Bronchial epithelial cell (primary cell): ENCODE measurements at places on chromosomes 2 and 18. TPM values are rescaled to one million over a fixed set of nuclear protein-coding genes. Genes with fewer than 3 reads are reported as not detected.

The SULT1C4 gene
- total RNA-seq: not detected in 2 replicates

DNA sequence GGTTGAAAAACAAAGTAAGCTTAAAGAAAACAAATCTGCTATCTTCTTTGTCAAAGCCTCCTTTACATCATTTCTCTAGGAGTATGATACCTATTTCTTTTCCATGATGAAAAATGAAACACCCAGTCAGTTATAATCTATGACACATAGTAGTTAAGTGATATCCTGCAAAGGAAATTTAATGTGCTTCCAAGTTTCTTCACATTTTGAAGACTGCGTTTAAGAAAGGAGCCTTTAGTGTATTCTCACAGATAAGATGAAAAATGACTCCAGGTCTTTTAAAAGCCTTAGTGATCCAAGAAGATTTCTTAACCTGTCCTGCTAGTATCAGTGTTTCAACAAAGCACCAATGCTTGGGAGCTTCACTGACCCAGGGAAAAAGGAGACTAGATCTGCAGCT lies 356.7 kb downstream of the CCDC85A start:
- no peak for DNase-seq

DNA sequence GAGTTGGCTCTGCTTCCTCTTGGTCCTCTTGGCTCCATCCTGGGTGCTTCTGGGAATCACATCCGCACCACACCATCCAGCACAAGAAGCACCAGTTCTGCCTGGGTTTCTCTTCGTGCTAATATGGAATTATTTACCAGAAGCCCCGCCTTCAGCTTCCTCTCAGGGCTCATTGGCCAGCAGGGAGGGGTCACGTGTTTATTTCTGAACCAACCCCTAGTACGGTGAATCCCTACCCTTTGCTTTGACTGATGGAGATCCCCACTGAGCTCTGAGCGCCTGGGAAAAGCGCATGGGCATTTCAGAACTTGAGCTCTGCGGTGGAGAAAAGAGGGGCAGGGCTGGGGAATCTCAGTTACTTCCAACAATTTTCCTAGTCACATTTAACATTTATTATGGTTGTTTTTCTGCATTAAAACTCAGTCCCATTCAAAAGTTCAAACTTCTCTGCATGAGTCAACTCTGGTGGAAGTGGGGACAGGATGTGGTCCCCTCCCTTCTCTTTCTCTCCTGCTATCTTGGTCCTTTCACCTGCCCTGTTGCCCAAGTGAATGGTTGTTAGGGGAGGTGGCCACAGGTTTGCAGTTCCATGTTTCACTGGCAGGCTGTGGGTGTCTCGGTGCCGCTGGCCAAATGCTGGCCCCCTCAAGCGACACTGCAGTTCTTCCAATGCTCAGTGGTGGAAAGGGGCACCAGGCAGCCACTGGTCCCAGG lies 76.4 kb upstream of the TTC39C start:
- DNase-seq: no peak

DNA sequence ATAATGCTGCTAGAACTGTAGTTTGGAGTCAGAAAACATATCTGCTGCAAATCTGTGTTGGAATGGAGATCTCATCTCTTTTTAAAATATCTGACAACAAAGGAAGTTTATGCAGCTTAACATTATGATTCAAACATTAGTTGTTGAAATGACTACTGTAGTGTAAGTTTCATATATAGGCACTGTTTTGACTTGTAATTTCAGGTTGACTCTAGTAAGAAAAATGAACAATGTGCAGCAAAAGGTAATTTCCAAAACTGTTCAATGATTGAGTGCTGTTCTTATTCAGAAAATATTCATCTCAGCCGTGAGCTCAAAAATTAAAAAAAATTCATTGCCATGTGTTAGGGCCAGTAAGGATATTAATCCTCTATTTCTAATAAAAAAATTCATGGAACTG lies 48.5 kb downstream of the CCDC138 start:
- no peak for DNase-seq

- DNase-seq: peak; percentile 83
Observed at GRCh38 chr2:119349289-119349688, 17.3 kb downstream of the C2orf76 start.

GRCh38 chr18:53795610-53796009 lies 428.9 kb downstream of the MBD2 start:
- DNase-seq: no peak

GRCh38 chr2:239828192-239828972 lies 196.8 kb downstream of the NDUFA10 start:
- DNase-seq: no peak

DNA sequence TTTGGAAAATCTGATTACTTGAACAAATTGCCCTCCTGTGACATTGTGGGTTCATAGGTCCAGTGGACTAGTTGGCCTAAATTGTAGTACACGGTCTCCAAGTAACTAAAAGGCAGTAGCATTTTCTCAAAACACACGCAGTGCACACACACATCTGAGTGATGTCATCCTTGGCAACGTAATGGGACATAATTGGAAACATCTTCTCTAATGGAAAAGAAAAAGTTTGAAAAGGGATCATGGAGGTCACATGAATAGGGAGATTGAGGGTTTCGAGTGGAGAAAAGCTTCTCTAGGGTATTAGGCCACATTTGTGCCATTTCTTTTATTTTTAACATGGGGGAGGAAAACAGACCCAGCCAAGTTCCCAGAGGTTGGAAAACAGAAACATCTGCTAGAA lies 93.3 kb downstream of the MAP4K4 start:
- DNase-seq: no peak
